ENCODE measurements at places on chromosomes 6 and 20. TPM values are rescaled to one million over a fixed set of nuclear protein-coding genes. Genes with fewer than 3 reads are reported as not detected.

Gene SLC26A8
- not detected for total RNA-seq

Gene GPR6
- total RNA-seq, result not detected

Gene GHRH
- total RNA-seq, result not detected

DNA sequence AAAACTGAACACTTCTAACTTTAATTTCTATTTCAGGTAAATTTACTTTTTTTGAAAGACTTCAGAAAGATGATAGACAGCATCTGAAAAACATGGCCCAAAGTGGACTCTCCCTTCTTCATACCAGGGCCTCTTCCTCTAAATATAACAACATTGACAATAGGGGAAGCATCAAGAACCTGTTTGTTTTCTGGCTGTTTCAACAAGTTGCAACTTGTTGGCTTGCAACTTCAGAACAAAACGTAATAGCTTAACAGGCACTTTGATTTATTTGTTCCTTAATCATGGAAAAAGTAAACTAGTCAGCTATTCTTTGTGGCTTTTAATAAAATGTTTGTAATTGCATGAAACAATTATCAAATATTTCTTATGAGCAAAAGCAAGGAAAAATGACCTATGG lies 34.3 kb downstream of the RGS17 start:
- no peak for DNase-seq

DNA sequence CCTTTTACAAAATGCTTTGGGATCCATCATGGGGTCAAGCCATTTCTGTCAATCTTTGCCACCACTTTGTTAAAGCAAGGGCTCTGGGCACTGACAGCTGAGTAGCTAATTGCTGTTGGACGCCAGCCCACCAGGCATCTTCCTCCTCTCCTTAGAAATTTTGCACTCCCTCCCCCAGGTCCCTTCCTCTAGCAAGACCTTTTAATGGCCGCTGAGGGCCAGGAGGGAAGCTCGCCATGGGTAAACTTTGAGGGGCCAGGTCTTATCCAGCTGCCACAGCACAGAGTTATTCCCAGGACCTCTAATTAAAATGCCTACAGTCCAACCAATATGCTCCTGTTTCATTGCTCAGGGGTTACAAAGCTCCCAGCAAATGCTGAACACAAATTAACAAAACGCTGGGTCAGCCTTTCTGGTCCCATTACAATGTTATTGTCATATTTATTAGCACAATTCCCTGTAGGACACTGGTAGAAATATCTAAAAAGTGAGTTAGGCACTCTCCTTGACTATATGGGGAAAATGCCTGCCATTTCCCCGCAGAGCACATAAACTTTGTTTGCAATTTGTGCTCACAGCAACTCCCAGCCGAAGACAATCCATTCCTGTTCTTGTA lies 16.8 kb downstream of the SCML4 start:
- DNase-seq, result no peak

DNA sequence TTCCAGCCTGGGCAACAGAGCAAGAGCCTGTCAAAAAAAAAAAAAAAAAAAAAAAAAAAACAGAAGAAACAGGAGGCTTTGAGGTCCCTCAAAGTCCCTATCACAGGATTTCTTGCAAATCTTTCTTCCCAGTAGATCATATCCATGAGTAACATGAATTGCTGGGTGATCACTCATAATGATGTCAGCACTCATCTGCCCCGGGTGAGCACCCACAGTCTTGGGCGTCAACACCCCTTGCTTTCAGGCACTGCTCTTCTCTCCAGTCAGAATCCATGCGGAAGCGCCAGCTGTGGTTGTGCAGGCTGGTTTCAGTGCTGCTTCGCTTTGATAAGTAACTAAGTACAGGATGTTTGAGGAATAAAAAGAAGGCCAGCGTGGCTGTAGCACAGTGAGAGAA lies 40.2 kb upstream of the INSM1 start:
- DNase-seq, result no peak

GRCh38 chr20:14313341-14314020 lies 23.9 kb downstream of the FLRT3 start:
- DNase-seq, result no peak

GRCh38 chr6:116761779-116762178 lies 3.7 kb downstream of the FAM162B start:
- no peak for DNase-seq

DNA sequence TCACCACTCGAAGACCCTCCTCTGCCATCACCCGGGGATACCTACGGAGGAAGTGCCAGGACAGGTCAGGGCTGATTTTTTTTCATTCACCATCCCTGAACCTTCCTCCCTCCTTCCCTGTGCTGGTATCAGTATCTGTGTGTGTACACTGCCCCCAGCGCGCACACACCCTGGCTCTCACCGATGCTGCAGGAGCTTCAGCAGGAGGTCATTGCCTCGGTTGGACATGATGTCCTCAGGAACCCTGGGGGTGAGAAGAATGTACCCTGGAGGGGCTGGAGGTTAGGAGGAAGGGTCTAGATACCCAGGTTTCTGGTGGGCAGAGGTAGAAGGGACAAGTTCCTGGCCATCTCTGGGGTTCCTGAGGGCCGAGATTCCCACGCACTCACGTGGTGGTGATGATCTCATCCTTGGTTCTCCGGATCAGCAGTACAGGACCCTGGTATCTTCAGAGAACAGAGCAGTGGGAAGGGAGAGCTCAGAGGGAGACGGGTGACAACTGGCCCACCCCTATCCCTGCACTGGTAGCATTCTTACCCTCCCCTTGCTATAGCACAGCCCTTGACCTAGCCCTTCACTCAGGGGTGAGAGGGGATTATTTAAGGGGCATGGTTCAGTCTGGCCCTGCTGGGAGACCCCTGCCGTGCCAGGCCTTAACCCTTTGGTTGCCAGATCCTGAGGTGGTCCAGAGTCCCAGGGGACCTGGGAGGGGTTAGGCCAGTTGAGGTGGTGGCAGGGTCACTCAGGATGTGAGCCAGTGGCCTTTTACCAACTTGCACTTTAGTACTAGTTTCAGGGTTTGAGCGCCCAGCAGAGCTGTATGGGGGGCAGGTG lies 7.2 kb upstream of the LY6G5C start:
- no peak for DNase-seq

Data from activated naive CD4-positive, alpha-beta T cell treated with anti-CD3 and anti-CD28 coated beads for 36 hours (primary cell).